ENCODE measurements at places on chromosomes 16 and 17.

- DNase-seq = peak; percentile 53
Observed at GRCh38 chr17:50575581-50576210, 15.2 kb downstream of the CACNA1G start.

DNA sequence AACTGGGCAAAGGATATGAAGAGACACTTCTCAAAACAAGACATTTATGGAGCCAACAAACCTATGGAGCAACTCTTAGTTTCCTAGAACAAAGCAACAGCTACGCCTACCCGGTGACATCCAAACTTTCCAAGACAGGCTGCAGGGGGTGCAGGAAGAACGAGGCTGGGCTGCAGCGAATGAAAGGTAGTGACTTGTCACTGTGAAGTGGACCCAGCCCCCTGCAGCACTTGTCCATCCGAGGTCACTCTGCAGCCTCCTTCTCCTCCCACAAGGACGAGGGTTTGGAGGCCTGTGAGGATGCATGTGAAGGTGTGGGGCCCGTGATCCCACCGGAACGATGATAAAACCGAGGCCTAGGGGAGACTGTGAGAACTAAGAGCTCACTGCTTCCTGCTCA lies 192.6 kb upstream of the RPL38 start:
- no peak for DNase-seq

- no peak for DNase-seq
Observed at GRCh38 chr17:75854101-75854748, 910 bp downstream of the WBP2 start.

GRCh38 chr17:231966-232807 lies 50.7 kb upstream of the DOC2B start:
- DNase-seq = no peak

DNA sequence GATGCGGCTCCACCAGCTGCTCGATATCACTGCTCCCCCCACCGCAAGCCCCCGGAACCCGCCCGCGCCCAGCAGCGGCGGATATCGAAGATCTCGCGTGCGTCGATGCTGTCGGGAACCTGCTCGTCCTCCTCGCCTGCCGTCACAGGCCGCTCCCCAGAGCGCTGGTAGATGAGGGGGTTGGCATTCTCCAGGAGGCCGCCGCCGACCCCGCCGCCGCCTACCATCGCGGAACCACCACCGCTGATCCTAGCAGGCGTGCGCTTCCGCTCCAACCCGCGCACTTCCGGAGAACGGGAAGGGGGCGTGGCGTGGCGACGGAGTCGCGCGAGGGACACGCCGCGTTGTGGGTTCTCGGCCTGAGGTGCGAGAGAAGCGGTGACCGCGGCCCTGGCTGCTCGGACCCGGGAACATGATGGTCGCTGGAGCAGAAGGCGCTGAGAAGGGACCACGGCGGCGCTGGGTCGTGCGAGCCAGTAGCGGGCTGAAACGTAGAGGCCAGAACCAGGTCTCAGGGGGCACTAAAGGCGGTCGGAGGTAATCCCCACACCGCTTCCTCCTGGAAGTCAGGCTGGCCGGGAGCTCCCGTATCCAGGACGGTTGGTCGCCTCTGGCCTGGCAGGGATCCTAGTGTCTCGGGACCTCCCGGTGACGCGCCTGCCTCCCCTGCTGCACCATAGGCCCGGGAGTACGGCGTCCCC lies at the start of gene CIAO2B:
Gene CIAO2B (minus strand): TSS at position 265 of the 701 bp plus-strand sequence. CDS start 38 bp downstream, at position 227.
- DNase-seq = peak; percentile 95

GRCh38 chr16:30562021-30562420 lies 3.8 kb upstream of the ZNF764 start:
- DNase-seq = no peak

DNA sequence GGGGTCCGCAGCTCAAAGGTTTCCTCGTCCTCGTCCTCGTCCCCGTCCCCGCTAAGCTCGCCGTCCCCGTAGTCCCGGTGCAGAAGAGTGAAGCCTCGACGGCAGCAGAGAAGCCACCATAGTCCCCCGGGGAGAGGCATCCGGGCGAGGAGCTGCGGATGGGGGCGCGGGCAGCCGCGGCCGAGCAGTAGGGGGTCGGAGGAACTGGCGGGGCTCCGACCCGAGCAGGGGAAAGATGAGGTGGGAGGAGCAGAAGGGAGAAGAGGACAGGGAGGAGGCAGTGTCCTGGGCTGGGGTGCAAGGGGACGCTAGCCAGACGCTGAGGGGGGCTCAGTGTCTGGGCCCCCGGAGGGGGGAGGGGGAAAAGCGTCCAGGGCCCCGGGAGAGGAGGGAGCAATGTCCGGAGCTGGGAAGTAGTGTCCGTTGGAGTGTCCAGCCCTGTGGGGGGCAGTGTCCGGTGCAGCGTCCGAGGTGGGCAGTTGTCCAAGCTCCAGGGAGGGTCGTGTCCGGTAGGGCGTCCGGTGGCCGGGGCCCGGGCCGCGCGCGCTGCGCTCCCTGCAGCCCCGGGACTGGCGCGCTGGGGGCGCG lies at the start of gene PLEKHH3:
Gene PLEKHH3 (minus strand): TSS at position 571 of the 588 bp plus-strand sequence. CDS start 431 bp downstream, at position 140.
- DNase-seq = peak; percentile 36

DNA sequence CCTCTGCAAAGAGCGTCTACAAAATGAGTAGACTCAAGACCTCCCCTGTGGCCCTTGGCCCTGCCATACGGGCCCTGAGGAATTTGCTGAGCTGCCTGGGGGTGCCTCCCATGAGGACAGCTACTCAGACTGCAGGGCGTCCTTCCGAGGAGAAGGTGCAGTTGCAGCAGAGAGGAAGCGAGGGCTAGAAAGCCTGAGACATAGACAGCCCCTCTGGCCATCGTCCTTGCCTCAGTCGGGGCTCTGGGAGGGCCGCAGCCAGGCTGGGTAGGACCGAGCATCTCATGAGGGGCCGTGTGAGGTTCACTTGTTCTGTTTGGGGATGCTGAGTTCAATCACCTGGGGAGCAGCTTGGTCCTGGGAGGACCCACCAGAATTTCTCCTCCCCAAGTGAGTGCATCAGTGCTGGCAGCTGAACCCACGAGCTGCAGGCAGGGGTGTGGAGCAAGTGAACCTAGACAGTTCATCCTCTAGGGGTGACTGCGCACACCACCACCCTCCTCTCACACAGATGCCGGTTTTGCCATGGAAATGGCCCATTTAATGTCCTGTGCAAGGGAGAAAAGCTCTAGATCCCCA lies 20.3 kb downstream of the RAB11FIP4 start:
- DNase-seq = no peak

- DNase-seq = no peak
Observed at GRCh38 chr17:11999696-12000095, 2.4 kb upstream of the ZNF18 start.

DNA sequence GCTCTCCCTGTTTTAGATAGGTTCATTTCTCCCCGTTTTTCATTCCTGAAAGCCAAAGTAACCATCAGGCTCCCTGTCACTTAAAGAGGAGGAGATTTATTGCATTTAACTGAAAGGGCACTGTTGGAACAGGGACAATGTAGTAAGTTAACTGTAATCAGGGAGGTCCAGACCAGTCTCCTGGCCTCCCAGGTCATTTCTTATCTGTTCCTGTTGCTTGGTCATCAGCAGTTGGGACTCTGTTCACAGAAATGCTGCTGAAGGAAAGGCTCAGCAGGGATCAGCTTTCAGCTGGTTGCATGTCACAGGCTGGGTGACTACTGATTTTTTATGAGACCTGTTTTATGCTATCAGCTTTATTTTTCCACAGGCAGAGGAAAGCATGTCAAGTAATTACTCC lies 622.6 kb upstream of the GOT2 start:
- no peak for DNase-seq

Data from RPMI8226 (cell line).